ENCODE measurements at places on chromosomes 12 and 14.

GRCh38 chr12:122843455-122843854 lies 8.2 kb downstream of the HIP1R start:
- no peak for DNase-seq

- DNase-seq, result no peak
Measured at GRCh38 chr14:73403181-73403752, 55.1 kb downstream of the NUMB start.

GRCh38 chr12:106144847-106145246 lies 6.1 kb upstream of the NUAK1 start:
- DNase-seq, result no peak

DNA sequence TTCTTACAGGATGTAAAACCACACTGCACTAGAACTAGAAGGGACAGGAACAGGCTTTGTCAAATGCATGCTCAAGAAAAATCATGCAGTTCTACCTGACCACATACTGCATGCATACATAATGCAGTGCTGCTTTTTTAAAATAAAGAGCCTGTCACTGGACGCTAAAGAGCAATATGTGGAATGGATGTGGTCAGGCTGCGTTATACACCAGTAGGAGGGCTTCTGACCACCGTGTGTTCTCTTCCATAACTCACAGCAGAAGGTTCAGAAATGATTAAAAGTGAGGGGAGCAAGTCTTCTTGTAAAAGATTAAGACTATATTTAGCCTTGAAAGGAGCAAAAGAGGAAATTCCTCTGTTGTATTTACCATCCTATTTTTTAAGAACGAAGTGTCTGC lies 392.0 kb downstream of the EMP1 start:
- no peak for DNase-seq

DNA sequence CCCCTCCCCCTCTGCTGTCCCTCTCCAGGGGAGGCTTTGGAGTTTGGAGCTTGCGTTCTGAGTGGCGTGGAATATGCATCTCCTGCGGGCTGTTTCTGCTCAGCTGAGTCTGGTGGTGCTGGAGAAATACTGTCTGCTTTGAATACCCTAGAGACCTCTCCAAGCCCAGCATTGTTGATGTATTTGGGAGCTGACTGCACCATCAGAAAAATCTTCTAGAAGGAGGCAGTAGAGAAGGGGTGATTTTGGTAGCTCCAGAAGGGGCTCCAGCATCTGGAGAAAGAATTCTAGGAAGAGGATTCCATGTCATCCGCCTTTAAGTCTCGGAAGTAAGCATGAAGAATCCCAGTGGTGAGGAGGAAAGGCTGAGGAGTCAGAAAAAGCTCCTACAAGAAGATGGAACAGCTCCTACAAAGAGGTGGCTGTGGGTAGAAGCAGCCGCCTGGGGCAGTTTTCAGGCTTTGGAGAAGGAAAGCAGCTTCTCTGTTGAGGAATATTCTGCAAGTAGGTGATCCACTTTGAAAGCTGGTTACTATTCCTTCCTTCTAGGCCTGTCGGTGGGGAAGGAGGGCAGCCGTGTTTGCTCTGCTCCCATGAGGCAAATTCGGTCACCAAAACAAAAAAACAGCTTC lies 9.7 kb downstream of the MLXIP start:
- DNase-seq, result no peak

- DNase-seq, result no peak
Measured at GRCh38 chr12:59388694-59389093, 207.1 kb upstream of the SLC16A7 start.

GRCh38 chr12:89969093-89969492 lies 260.5 kb upstream of the ATP2B1 start:
- DNase-seq, result no peak

DNA sequence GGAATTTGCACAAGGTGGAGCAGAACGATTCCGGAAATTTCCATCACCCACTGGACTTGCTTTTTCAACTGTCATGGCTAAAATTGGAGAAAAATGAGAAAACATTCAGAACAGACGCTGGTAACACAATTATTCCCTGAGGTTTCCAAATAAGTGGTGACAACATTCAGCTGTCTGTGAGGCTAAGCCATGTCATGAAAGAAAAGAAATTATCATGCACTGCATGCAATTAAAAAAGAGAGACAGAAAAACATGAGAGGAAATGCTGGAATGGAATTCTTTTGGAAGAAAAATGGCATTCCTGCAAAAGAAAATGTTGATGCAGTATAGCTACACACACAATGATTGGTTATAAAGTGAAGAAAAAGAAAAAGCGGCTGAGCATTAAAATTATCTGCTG lies 87.3 kb downstream of the C2CD5 start:
- DNase-seq, result no peak

Measured in CD8-positive, alpha-beta memory T cell (primary cell).